ENCODE measurements at places on chromosomes 1 and 21.
A peak's percentile ranks its signal among the peaks of the same experiment; 100 is the strongest.

DNA sequence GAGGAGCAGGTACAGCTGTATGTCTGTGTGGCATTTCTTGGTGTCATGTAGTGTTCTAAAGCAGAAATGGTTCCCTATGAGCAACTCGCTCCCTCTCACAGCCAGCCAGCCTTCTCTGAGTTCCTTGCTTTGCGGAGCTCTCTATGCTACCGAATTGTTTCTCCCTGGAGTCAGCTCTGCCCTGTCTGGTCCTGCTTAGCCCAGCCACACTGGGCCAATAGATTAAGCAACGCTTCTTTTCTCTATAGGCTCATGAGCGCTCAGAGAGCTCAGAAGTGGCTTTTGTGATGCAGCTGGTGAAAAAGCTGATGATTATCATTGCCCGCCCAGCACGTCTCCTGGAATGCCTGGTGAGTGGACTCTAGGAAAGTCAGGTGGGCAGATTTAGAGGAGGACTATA, 113.1 kb downstream of the PIK3R3 start:
- no peak for DNase-seq

- no peak for DNase-seq
Measured at GRCh38 chr1:19981170-19981506, 1.7 kb upstream of the PLA2G2A start.

DNA sequence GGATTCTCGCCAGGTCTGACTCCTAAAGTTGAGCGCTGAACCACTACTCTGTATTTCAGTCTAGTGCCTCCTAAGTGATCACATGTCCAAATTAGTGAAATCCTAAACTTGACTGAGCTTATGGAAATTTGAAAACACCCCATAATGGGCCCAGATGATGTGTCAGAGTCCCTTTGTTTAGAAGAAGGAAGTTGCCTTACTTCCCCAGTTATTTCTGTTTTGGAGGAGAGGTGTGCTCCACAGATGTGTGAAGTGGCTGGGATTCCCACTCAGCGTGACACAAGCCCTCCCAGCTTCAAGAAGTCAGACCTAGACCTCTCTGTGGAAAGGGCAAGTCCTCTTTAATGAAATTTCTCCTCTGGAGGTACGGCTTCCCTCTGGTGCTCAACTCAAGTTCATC, 188.8 kb downstream of the TTLL7 start:
- DNase-seq = no peak

DNA sequence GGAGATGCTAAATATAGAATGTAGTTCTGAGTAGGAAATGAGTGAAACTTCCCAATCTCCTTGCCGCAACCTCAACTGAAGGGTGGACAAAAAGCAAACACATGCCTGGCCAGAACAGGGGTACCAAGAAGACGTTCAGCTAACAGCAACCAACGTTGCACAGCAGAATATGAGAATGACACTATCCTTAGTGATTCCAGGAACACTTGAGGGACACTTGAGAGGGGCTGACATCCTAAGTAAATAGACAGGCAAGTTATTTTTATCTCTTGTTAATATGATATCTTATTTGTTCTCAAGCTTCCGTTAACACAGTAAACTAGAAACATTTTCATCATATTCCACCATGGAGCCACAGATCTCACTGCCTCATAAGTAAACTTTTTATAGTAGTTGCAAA, 908 bp downstream of the KRTAP19-1 start:
- DNase-seq = no peak

GRCh38 chr21:35316933-35317332, 267.8 kb upstream of the RUNX1 start:
- DNase-seq = no peak

DNA sequence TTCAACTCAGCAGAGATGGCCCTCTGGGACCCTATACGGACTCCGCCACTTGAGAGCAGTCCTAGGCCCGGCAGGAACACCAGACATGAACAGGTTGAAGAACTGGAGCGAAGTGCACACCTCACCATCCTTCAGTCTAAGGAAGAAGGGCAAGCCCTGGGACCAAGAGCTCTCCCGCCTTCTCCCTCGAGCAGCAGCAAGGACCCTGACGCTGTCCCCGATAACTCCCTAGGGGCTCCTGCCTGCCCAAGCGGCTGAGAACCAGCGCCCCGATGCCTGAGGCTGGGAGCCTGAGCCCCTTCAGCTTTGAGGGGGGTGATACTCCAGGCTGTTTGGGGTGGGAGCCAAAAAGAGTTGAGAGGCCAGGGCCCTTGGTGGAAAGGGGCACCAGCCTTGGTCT, 10.2 kb downstream of the TMEM81 start:
- no peak for DNase-seq

- no peak for DNase-seq
Measured at GRCh38 chr1:111025109-111025508, 61.4 kb upstream of the LRIF1 start.

- peak; percentile 93 for DNase-seq
Measured at GRCh38 chr1:220748089-220748934, at the start of gene MTARC2. MTARC2 (plus strand) TSS chr1:220748322; CDS start chr1:220748532, 210 bp downstream.

GRCh38 chr21:14699433-14700407, 153.6 kb upstream of the SAMSN1 start:
- DNase-seq = no peak

DNA sequence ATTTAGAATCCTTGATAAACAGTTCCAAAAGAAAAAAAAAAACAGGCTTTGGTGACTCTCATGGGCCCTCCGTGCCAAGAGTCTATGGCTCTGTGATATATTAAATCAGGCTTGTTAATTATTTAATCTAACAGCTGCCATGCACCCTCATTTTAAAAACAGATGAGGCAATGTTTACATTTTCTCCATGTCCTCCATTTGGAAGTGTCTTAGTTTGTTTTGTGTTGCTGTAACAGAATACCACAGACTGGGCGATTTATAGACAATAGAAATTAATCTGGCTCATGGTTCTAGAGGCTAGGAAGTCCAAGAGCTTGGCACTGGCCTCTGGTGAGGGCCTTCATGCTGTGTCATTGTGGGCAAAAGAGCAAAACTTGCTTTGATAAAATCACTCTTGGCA, 58.0 kb downstream of the B3GALT5 start:
- no peak for DNase-seq

GRCh38 chr21:31318971-31319370, 25.1 kb downstream of the TIAM1 start:
- DNase-seq = no peak

GRCh38 chr1:231500666-231501065, 27.8 kb upstream of the TSNAX start:
- DNase-seq = no peak

- no peak for DNase-seq
Measured at GRCh38 chr1:221611656-221612046, 130.2 kb downstream of the DUSP10 start.

- DNase-seq = no peak
Measured at GRCh38 chr21:39852021-39852721, 15.1 kb upstream of the PCP4 start.

DNA sequence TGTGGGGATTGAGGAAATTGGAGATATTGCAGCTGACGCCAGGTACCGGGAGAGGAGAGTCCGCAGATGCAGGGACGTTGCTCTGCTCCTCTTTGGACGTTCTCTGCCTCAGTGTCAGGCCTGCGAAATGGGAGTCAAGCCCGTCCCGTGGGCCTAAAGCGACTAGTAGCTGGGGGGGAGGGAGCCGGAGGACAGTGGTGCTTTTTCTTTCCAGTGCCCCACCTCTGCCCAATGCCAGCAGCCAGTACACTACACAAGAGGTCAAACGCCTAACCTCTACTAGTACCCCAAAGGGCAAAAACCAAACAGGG, 413.6 kb upstream of the ESRRG start:
- no peak for DNase-seq

DNA sequence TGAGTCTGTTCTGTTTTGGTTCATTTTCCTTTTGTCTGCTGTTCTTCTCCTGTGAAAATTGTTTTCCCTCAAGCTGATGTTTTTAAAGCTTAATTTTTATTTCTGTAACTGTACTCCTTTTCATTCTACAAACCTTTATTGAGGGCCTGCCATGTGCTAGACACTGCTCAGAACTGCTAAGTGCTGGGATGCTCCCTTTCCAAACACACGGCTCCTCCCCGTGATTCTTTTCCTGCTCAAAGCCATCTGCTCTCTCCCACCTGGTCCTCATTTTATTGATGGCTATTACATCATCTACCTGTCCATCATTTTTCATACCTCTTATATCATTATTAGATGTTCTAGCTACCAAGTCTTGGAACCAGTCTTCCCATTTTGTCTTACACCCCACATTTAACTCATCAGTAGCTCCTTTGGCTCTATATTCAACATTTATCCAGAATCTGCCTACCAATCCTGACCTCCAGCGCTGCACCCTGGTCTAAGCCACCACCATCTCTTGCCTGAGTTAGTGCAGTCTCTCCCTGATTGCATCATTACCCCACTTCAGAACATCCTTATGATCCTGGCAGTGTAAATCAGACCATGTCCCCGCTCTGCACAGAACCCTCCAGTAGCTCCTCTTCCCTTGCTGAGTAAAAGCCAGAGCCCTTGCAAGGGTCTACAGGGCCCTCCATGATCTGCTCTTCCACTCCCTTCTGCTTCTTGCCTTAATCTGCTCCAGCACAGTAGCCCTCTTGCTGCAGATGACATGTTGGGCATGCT, 118.1 kb downstream of the CACNA1E start:
- DNase-seq = no peak

- DNase-seq = no peak
Measured at GRCh38 chr1:55088413-55088812, 49.1 kb downstream of the PCSK9 start.

- no peak for DNase-seq
Measured at GRCh38 chr1:161047436-161048420, 2.0 kb upstream of the USF1 start.

DNA sequence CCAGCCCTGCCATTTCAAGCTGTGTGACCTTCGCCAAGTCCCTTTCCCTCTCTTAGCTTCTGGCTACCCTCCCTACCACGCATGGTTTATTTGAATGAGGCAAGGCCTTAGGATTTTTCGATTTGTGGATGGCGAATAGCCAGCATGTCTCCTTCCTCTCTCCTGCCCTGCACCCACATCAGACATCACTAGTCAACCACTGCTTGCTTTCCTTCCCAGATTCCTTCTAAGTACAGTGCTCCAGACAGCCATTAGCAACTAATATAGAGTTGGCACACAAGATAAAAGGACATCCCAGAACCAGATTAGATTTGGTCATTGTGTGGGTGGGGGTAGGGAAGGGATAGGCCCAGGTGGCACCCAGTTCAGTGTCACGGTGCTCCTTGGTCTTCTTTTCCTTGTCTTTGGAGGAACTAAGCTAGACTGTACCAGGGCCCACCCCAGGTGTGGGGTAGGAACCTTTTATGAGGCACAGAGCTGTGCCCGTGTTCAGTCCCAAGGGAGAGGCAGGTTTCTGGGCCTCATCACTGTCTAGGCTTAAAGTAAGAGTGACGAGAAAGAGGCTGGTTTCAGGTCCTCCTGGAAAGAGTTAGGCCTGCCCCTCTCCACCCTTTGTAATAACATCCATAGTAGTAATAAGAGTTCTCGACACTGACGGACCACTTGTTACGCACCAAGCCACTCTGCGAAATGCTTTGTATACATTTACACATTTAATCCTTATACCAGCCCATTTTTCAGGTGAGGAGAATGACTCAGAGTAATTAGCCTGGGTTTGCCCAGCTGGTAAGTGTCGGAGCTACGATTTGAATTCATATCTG, 8.6 kb downstream of the ALPL start:
- no peak for DNase-seq

- peak; percentile 73 for DNase-seq
Measured at GRCh38 chr1:15693371-15693770, 9.3 kb downstream of the PLEKHM2 start.

DNA sequence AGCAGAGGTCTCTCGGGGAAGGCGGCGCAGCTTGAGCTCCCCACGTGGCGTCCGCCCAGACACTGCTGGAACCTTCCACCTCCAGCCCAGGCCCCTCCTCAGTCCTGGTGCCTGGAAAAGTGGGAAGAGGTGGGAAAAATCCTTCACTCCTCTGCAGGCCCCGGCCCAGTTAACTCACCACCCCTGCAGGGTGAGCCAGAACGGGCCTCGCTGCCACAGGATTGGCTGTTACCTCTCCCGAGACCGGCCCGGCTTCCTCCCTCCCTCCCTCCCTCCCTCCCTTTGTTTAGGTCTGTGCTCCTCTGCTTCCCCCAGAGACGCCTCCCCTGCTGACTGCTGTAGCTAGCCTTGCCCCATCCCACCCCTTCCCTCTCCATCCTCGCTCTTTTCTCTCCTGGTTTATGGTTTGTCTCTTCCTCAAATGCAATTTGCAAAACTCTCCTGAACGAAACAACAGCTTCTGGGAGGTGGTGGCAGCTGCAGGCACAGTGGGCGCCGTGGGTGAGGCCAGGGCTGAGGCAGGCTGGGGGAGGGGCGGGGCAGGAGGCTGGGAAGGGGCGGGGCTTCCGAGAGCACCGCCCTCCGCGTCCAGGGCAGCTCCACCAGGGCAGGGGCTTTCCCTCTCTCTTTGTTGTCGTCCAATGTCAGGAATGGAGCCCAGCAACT, 6.5 kb downstream of the CAPN9 start:
- DNase-seq = no peak

DNA sequence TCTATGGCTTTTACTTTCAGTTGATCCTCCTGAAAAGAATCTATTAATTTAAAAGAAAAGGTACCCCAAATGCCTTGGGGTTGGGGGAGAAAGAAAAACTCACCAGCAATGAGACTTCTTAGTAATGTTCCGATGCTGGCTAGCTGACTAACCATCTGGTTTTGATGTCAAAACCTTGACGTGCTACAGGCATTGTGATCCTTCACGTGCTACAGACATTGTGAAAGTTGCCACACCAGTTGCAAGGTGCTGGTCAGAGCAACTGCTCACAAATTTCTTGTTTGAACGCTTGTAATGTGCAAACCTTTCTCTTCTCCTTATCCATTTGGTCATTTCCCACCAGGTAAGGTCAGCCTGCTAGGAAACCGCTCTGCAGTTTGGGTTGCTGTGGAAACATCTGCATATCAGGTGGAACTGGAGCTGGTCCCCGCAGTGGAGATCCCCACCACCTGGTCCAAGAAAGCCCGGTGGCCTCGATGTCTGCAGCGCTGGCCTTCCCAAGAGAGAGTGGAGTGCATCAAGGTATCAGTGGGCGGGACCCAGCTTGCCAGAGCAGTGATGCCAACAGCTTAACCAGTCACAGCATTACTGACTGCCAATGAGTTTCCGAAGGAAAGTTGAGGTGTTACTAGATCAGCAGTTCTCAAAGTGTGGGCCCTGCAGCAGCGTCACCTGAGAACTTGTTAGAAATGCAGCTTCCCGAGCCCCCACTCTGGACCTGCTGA, 16.1 kb downstream of the MAB21L3 start:
- no peak for DNase-seq

- DNase-seq = peak; percentile 58
Measured at GRCh38 chr1:230301822-230302221, 124.3 kb downstream of the PGBD5 start.

GRCh38 chr1:22236900-22237299, 94.0 kb upstream of the WNT4 start:
- DNase-seq = peak; percentile 61

- no peak for DNase-seq
Measured at GRCh38 chr1:83932281-83932680, 66.7 kb downstream of the TTLL7 start.

- no peak for DNase-seq
Measured at GRCh38 chr1:8580566-8580965, 236.9 kb downstream of the RERE start.

Data from WERI-Rb-1 (cell line).